NCI-H526 (cell line): ENCODE measurements at places on chromosomes 11 and 22.

- DNase-seq: peak; percentile 27
Observed at GRCh38 chr11:116615211-116615865, 157.4 kb downstream of the BUD13 start.

DNA sequence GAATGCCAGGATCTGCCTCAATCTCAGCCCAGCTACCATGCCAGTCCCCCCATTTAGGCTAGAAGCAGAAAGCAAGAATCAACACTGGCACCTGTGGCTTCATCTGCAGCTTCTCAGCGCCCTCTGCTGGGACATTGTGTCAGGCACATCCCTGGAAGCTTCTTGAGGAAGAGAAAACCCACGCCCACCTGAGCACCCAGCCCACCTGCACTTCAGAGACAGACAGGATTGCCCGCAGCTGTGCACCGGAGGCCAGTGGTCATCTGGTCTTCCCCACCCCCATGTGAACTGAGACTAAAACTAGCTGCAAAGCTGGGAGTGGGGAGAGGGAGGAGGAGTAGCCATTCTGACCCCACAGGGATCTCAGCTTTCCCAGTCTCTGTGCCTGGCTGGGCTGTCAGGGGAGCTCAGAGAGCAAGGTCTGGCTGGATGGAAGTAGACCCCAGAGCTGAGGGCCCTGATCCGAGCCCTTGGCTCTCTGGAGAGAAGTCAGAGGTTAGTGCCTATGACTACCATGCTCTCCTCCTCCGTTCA lies 66.8 kb downstream of the FEZ1 start:
- peak; percentile 97 for DNase-seq

DNA sequence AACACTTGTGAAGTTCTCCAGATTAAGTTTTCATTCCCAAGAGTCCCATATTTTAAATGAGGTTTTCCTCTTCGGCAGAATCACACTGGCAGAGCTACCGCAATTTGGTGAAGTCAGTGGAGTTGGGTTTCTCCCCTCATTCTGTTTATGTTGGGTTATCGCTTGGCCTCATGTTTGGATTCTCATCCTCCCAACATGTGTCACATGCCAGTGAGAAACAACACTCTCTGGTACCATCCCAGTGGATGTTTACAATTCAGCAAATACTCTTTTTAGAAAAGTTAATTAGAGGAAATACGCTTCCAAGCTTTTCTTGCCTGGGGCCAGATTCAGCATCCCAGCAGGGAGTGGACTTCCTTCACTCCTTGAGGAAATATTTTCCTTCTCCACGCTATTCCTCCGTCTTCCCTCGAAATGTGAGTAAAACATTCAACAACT lies 2.1 kb downstream of the PAMR1 start:
- DNase-seq: no peak

DNA sequence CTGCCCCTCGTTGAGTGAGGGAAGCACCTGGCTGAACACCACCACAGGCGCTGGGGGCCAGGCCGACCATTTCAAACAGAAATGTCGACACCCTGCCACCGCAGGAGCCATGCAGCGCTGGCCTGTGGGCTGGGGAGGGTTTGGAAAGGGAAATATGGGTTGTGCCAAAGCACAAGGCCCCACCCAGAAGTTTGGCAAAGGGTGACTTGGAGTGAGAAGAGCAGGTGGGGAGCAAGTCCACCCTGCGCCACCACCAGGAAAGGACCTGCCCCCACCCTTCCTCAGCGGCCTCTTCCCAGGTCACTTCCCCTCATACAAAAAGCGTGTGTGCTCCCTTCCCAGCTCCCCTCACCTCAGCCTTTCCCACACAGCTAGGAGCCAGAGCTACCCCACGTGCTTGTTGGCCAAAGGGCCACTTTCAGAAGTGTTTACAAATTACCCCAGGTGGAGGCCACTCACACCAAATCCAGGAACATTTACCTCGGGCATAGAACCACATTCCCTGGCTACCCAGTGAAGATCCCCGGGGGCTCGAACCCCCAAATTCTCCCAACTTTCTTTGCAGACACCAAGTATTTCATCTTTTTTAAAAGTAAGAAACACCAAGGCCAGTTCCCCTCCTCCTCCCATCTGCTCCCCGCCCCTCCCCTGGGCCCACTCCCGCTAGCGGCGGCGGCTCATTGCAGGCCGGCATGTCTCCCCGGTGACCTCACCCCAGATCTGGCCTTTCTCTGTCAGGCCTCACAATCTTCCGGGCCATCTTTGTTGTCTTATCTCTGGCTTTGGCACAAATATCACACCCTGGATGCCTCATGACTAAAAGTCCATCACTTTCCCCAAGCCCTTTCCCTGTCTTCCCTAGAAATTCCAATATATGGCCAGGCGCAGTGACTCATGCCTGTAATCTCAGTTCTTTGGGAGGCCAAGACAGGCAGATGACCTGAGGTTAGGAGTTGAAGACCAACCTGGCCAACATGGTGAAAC lies 20.5 kb upstream of the SCGB1A1 start:
- DNase-seq: no peak

DNA sequence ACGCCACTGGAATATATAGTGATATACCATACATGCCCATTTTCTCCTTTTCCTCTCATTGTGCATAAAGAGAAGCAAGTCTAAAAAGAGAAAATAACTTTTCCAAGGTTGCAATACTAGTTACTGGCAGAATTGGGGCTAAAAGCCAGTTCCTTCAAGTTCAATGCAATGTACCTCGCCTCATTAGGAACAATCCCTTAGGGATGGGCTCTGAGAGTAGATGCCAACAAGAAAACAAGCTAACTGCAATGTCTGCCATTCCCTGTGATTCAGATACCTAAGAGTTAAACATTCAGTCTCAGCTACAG lies 114.3 kb downstream of the RBFOX2 start:
- no peak for DNase-seq
